B cell (primary cell): ENCODE measurements at places on chromosomes 16 and 17. TPM values are rescaled to one million over a fixed set of nuclear protein-coding genes. Genes with fewer than 3 reads are reported as not detected.

Gene TNFRSF17
- total RNA-seq = 4.6 and 6.3 TPM in 2 replicates

Gene CDRT15L2
- not detected in 2 replicates for total RNA-seq

Gene TUBG1
- 15.7 and 17.2 TPM in 2 replicates for total RNA-seq

Gene TBC1D3K
- not detected in 2 replicates for total RNA-seq

Gene OMG
- total RNA-seq = 0.39 and 0.49 TPM in 2 replicates

Gene RHBDF1
- total RNA-seq = 0.76 and 0.78 TPM in 2 replicates

Gene IRX6
- total RNA-seq = 0.15 TPM in 2 replicates

Gene PKMYT1
- total RNA-seq = 0.67 and 1.0 TPM in 2 replicates

Gene CCL16
- total RNA-seq = not detected in 2 replicates

Gene MT4
- total RNA-seq = not detected in 2 replicates

Gene FOXN1
- total RNA-seq = not detected in 2 replicates

Gene CCL17
- total RNA-seq = not detected in 2 replicates

Gene CASKIN2
- 0.37 and 0.97 TPM in 2 replicates for total RNA-seq

Gene KRTAP3-2
- not detected in 2 replicates for total RNA-seq

Gene BLTP2
- total RNA-seq = 156 and 177 TPM in 2 replicates

Gene GCGR
- total RNA-seq = not detected in 2 replicates

Gene SLC5A10
- not detected in 2 replicates for total RNA-seq

Gene GPR139
- not detected in 2 replicates for total RNA-seq

Gene TP53TG3
- total RNA-seq = not detected in 2 replicates

Gene ST6GALNAC2
- 2.7 TPM in 2 replicates for total RNA-seq

Gene ACSM2A
- total RNA-seq = not detected in 2 replicates

Gene MYH3
- 10.9 and 13.5 TPM in 2 replicates for total RNA-seq

Gene WSCD1
- not detected in 2 replicates for total RNA-seq

Gene KLHL10
- 0.12 and 0.15 TPM in 2 replicates for total RNA-seq
